ENCODE measurements at places on chromosomes 5 and 9. TPM values are rescaled to one million over a fixed set of nuclear protein-coding genes. Genes with fewer than 3 reads are reported as not detected.

PSAT1 gene
- 1.2 TPM for total RNA-seq

JAKMIP2 gene
- 2.0 TPM for total RNA-seq

SIT1 gene
- total RNA-seq: 1.9 TPM

GRCh38 chr5:57410374-57411320 is 72.0 kb downstream of the ACTBL2 start:
- DNase-seq: no peak

GRCh38 chr9:74960561-74960960 is 7.8 kb upstream of the C9orf40 start:
- no peak for DNase-seq

- DNase-seq: no peak
Measured at GRCh38 chr5:141017943-141018342, 33.2 kb upstream of the PCDHB1 start.

- DNase-seq: no peak
Measured at GRCh38 chr9:69809304-69809863, 11.2 kb upstream of the CFAP95 start.

- no peak for DNase-seq
Measured at GRCh38 chr5:113204525-113205161, 228.0 kb downstream of the DCP2 start.
